Ovary (tissue), 10 donors: ENCODE measurements at places on chromosomes 7 and 10. TPM values are rescaled to one million over a fixed set of nuclear protein-coding genes. Genes with fewer than 3 reads are reported as not detected.

GRCh38 chr7:102841290-102841689 lies 71.5 kb upstream of the LRRC17 start:
- no peaks in the 10 kb centered on the region for H3K27me3 ChIP-seq
- H3K36me3 ChIP-seq = no peaks in the 10 kb centered on the region
- no peak for DNase-seq
- no peak overlapping the region for H3K4me3 ChIP-seq

- H3K36me3 ChIP-seq = no peaks in the 10 kb centered on the region
- no peak overlapping the region for H3K27ac ChIP-seq
- DNase-seq = no peak
- no peak overlapping the region for H3K4me3 ChIP-seq
Observed at GRCh38 chr7:13986208-13986607, 3.3 kb downstream of the ETV1 start.

DNA sequence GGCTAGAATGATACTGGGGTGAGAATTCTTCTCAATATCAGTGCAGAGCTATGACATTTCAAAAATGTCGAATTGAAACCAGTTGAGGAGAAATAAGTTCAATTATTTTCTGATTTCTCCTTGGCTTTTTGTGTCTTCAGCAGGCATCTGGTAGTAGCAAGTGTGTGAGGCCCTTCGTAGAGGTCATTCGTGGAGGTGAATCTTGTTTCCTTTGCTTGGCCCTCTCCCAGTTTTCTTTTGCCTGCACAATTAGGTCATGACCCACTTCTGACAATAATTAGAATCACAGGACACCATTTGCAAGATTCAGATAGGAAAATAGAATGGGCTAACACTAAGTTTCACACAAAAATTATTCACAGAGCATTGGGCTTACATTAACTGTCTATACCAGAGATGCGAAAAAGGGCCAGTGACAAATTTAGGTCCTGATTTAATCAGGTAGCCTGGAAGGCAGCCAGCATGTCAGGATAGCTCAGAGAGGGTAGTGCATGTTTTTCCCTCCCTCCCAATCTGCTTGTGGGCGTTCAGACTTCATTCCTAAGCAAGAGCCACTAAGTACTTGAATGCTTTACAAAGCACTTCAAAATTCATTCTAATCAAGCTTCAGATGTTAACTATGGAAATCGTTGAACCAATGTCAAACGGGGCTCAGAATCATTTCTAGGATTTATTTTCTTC lies 24.0 kb upstream of the A1CF start:
- H3K27ac ChIP-seq = no peak overlapping the region
- DNase-seq = no peak

Gene CHST3
- polyA plus RNA-seq = 51.0 TPM

Gene ARMC10
- polyA plus RNA-seq = 45.5 TPM

DNA sequence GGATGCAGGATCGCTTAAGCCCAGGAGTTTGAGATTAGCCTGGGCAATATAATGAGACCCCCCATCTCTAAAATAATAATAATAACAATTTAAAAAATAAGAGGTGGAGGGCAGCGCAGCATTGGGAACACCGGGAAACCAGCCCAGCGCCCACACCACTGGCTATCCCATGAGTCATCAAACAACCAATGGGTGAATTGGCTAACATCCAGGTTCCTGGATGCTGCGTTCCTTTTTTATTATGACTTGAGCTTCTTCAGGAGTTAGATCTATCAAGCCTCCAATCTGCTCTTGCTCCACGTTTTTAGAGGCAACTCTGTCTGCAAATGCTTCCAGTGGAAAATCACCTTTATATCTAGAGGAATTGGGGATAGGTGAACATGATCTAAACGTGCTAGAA lies 10.0 kb upstream of the LRRC4 start:
- no peak overlapping the region for H3K27ac ChIP-seq
- H3K4me1 ChIP-seq = no peaks in the 10 kb centered on the region
- no peaks in the 10 kb centered on the region for H3K27me3 ChIP-seq
- DNase-seq = no peak
- H3K36me3 ChIP-seq = no peaks in the 10 kb centered on the region

GRCh38 chr7:38147005-38147404 lies 31.0 kb upstream of the STARD3NL start:
- H3K4me1 ChIP-seq = no peaks in the 10 kb centered on the region
- H3K36me3 ChIP-seq = no peaks in the 10 kb centered on the region
- H3K27me3 ChIP-seq = no peaks in the 10 kb centered on the region
- H3K4me3 ChIP-seq = no peak overlapping the region
- no peak for DNase-seq
